ENCODE measurements at places on chromosomes 4 and X.

- DNase-seq: no peak
These were observed 149.0 kb downstream of the MID1 start for GRCh38 chrX:10471418-10471817.

DNA sequence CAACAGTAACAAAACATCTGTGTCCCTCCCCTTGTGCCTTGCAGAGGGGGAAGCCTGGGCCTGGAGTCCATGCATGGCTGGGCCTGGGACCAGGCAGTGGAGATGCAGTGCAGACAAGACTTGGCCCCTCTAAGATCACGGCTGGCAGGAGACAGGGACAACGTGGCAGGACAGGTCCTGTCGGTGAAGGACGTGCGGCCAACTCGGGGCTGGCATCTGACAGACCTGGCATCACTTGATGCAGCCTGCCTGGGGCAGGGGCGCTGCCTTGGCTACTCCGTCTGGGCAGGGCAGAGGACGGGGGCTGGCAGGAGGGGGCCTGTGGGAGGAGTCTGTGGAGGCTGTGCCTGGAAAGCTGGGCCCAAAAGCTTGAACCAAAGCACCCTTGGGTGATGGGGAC lies 112.1 kb downstream of the CPZ start:
- no peak for DNase-seq

- no peak for DNase-seq
These were observed 116.4 kb upstream of the IGSF1 start for GRCh38 chrX:131405497-131405896.

DNA sequence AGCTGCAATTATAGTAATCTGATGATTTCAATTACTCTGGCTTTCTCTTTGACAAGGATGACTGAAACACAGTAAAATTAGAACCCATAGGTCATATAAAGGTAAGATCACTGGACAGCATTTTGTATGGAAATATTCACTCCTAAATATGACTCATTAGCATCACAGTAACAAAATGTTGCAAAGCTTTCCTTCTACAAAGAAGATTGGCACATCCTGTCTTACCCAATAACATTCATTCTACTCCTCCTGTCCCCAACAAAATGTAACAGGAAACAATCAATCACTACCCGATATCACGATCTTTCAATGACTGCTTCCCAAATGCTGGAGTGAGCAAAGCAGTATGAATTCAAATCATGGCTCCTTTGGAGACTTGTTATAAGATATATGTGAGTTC lies 95.3 kb downstream of the FANCB start:
- peak; percentile 56 for DNase-seq

DNA sequence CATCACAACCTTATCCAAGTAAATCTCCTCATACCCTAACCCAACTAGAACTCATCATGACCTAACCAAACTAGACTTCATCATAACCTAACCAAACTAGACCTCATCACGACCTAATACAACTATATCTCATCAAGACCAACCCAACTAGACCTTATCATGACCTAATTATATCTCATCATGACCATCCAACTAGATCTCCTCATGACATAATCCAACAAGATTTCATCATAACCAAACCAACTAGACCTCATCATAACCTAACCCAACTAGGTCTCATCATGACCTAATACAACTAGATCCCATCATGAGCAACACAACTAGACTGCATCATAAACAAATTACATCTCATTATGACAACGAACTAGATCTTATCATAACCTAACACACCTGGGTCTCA lies 86.4 kb downstream of the DHRSX start:
- DNase-seq: no peak

GRCh38 chrX:118251271-118251670 lies 94.6 kb upstream of the WDR44 start:
- peak; percentile 1 for DNase-seq

- no peak for DNase-seq
These were observed 7.9 kb downstream of the LIAS start for GRCh38 chr4:39466747-39467146.

All from fibroblast of skin of back (primary cell).